Pericardium fibroblast (primary cell): ENCODE measurements at places on chromosomes 3 and 15. TPM values are rescaled to one million over a fixed set of nuclear protein-coding genes. Genes with fewer than 3 reads are reported as not detected.

RBMS3 gene
- total RNA-seq = 38.9 and 45.9 TPM in 2 replicates

OR5AC2 gene
- total RNA-seq = not detected in 2 replicates

AP3B2 gene
- 0.47 and 0.60 TPM in 2 replicates for total RNA-seq

USF3 gene
- total RNA-seq = 6.1 and 7.7 TPM in 2 replicates

RAB11A gene
- total RNA-seq = 143 and 146 TPM in 2 replicates

GPR62 gene
- total RNA-seq = 0.17 TPM in 1 of 2 replicates, not detected in the other

ARHGAP11A gene
- 2.3 and 3.3 TPM in 2 replicates for total RNA-seq

SHC4 gene
- 0.09 and 5.6 TPM in 2 replicates for total RNA-seq

ZBED2 gene
- under 0.01 TPM in 1 of 2 replicates, not detected in the other for total RNA-seq

OXNAD1 gene
- total RNA-seq = 7.4 and 10.8 TPM in 2 replicates

FETUB gene
- not detected in 2 replicates for total RNA-seq

CNOT10 gene
- total RNA-seq = 12.0 and 12.2 TPM in 2 replicates

LRRIQ4 gene
- not detected in 2 replicates for total RNA-seq

ERICH6 gene
- not detected in 2 replicates for total RNA-seq

EXOSC7 gene
- total RNA-seq = 39.4 and 47.5 TPM in 2 replicates

TM6SF1 gene
- 0.60 and 4.3 TPM in 2 replicates for total RNA-seq

CCR8 gene
- not detected in 2 replicates for total RNA-seq

LYZL4 gene
- not detected in 2 replicates for total RNA-seq

RASGRP1 gene
- 0.51 and 1.2 TPM in 2 replicates for total RNA-seq

LAMB2 gene
- total RNA-seq = 310 and 441 TPM in 2 replicates

TEX55 gene
- total RNA-seq = not detected in 2 replicates

CKMT1B gene
- total RNA-seq = not detected in 2 replicates

GOLGA8O gene
- total RNA-seq = under 0.01 TPM in 1 of 2 replicates, not detected in the other

RPUSD3 gene
- 29.1 and 46.4 TPM in 2 replicates for total RNA-seq

CHAC1 gene
- 33.9 and 60.4 TPM in 2 replicates for total RNA-seq

SGO1 gene
- total RNA-seq = 0.47 and 1.4 TPM in 2 replicates

TSEN2 gene
- 6.9 and 12.4 TPM in 2 replicates for total RNA-seq

VILL gene
- 7.0 and 10.2 TPM in 2 replicates for total RNA-seq

UBXN7 gene
- total RNA-seq = 6.5 and 10.2 TPM in 2 replicates

PRR20G gene
- not detected in 2 replicates for total RNA-seq

ONECUT1 gene
- not detected in 2 replicates for total RNA-seq

GABRG3 gene
- not detected in 2 replicates for total RNA-seq

CHL1 gene
- total RNA-seq = under 0.01 and 0.68 TPM in 2 replicates

IL12A gene
- total RNA-seq = not detected in 2 replicates

GPR149 gene
- not detected in 2 replicates for total RNA-seq

IL17RE gene
- 0.23 and 4.9 TPM in 2 replicates for total RNA-seq

PEX5L gene
- total RNA-seq = not detected in 2 replicates

BHLHE40 gene
- total RNA-seq = 14.7 and 18.4 TPM in 2 replicates

EOMES gene
- total RNA-seq = 0.09 and 0.35 TPM in 2 replicates

TMA7 gene
- total RNA-seq = 416 and 436 TPM in 2 replicates

ENTPD3 gene
- not detected in 2 replicates for total RNA-seq

PARP15 gene
- total RNA-seq = not detected in 2 replicates

ILDR1 gene
- total RNA-seq = not detected in 2 replicates

SLC6A11 gene
- total RNA-seq = not detected in 2 replicates

FBXW12 gene
- not detected in 2 replicates for total RNA-seq

ARRDC4 gene
- total RNA-seq = 15.9 and 30.5 TPM in 2 replicates

ZPLD1 gene
- not detected in 2 replicates for total RNA-seq

ALPK3 gene
- total RNA-seq = 0.12 and 0.51 TPM in 2 replicates
